Stimulated activated naive CD8-positive, alpha-beta T cell treated with anti-CD3 and anti-CD28 coated beads, Interleukin-15, amount 100 ng/mL, for 72 hours (primary cell): ENCODE measurements at places on chromosomes 1 and 21.

DNA sequence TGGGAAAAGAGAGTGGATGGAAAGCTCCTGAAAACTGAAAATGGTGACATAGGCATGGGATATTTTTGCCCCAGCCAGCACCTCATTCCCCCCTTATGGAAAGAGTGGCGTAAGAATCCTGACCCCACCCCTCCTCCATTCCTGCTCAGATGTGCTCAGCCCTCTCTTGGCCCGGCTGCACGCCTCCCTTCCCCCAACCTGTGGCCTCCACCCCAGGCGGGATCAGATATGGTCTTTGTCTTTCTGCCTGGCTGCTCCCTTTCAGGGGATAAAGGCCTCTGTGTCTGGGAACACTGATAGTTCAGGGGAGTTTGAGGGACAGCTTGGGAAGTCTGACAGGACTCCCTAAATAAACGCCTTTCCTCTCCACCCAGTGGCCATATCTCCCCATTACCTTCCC, 49.8 kb downstream of the KIRREL1 start:
- DNase-seq: no peak

GRCh38 chr1:199272139-199272544, 633.3 kb downstream of the PTPRC start:
- no peak for DNase-seq

- DNase-seq: no peak
Observed at GRCh38 chr1:38029081-38029681, 16.6 kb downstream of the UTP11 start.

- DNase-seq: no peak
Observed at GRCh38 chr1:115225993-115226685, 111.9 kb downstream of the NGF start.

DNA sequence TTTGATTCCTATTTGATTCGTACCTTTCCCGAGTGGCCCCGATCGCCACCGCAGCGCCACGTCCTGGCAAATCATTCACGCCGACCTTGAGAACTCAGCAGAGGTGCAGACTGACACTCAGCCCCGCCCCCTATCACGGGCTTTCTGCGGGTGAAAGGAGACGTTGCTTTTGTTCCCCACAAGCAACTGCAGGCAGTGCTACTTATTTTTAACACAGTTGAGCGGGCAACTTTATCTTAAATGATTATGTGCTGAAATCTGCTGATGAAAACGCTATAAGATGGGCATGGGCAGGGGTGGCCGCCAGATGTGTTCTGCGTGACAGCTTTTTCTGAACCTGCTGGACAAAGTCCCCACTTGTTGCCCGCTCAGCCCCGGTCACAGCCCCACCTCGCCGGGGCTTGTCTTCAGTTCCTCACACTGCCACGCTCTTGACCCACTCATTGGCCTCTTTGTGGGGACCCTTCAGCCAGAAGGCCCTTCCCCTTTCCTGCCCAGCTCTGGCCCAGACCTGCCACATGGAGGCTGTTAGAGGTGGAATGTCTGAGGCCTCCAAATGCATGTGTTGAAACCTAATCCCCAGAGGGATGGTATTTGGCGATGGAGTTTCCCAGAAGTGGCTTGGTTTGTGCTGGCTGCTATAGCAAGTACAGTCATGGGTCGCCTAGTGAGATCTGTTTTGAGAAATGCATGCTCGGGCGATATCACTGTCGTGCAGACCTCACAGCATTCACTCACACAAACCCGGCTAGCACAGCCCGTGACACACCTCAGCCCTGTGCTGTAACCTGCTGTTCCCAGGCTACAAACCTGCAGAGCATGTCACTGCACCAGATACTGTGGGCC, 15.7 kb upstream of the PDXK start:
- DNase-seq: no peak
